ENCODE measurements at places on chromosomes 6 and 20. TPM values are rescaled to one million over a fixed set of nuclear protein-coding genes. Genes with fewer than 3 reads are reported as not detected.

DNA sequence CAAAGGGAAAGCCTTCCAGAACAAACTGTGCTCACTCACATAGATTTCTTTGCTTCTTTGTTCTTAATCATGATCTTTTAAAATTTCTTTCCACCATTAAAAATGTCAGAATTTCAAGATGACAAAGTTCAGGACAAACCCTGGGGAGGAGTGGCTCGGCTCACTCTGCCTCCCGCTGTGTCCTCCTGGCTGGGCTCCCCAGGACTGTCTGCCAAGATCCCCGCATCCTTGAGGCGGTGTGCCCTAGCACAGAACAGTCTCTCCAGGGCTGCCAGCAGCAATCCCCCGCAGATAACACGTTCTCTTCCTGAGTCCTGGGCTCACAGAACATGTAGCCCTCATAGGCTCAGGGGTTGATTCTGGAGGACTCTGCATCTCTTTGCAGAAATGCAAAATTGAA is 98.4 kb upstream of the KCNG1 start:
- no peak for DNase-seq

- no peak for DNase-seq
Measured at GRCh38 chr6:107956181-107956580, 1.8 kb downstream of the SEC63 start.

- peak; percentile 54 for DNase-seq
Measured at GRCh38 chr6:6856538-6857523, 250.9 kb upstream of the RREB1 start.

DNA sequence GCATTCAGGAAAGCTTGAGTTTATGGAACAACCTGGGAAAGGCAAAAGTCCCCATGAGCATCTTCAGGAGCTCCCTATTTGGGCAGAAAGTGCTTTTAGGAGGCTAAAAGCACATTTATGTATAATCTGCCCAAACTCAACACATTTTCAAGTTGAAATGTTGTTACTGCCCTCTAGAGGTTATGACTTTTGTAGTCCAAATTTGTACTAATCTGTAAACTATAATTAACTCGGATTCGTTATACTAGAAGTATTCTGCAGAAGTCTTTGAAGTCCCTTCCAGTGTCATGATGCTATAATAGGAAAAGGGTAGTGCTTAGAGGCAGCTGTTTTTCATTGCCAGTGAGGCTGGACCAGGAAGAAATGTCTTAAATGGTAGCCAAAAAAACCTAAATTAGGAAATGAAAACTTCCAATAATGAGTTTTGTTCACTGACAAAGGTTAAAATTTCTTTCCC is 44.8 kb upstream of the EMILIN3 start:
- no peak for DNase-seq

GRCh38 chr6:95973976-95974375 is 41.8 kb upstream of the FUT9 start:
- no peak for DNase-seq

GRCh38 chr6:115570331-115570730 is 490.4 kb downstream of the FRK start:
- no peak for DNase-seq

DNA sequence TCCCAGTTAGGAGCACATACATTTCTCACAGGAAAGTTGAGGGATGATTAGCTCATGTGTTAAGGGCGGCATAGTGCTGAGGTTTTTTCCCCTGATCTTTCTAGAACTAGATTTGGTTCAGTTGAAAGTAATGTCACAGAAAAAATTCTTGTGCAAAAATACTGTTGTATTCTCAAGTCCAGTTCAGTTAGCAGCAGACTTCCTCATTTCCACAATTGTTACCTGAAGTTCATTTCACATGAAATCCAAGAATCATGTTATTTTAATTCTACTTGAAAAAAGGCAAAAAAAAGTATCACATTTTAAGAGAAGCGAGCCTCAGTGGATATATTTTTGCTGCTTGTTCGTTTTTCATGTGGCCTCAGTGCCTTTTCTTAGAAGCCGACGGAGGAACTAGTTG is 227.8 kb downstream of the TMEM242 start:
- DNase-seq: no peak

GRCh38 chr20:41392871-41393704 is 26.5 kb upstream of the EMILIN3 start:
- DNase-seq: no peak

- DNase-seq: no peak
Measured at GRCh38 chr6:107152638-107153430, 37.5 kb upstream of the BEND3 start.

DNA sequence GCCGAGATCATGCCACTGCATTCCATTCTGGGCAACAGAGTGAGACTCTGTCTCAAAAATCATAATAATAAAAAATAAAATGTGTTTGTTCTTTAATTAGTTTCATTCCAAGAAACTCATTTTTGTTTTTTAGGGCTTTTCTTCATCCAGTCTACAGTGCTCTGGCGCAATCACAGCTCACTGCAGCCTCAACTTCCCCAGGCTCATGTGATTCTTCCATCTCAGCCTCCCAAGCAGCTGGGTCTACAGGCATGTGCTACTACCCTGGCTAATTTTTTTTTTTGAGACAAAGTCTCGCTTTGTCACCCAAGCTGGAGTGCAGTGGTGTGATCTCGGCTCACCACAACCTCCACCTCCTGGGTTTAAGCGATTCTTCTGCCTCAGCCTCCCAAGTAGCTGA is 143.6 kb upstream of the JARID2 start:
- DNase-seq: no peak

GRCh38 chr6:152146385-152146784 is 338.9 kb downstream of the ESR1 start:
- no peak for DNase-seq

GRCh38 chr6:17455919-17456318 is 62.5 kb downstream of the CAP2 start:
- DNase-seq: no peak

DNA sequence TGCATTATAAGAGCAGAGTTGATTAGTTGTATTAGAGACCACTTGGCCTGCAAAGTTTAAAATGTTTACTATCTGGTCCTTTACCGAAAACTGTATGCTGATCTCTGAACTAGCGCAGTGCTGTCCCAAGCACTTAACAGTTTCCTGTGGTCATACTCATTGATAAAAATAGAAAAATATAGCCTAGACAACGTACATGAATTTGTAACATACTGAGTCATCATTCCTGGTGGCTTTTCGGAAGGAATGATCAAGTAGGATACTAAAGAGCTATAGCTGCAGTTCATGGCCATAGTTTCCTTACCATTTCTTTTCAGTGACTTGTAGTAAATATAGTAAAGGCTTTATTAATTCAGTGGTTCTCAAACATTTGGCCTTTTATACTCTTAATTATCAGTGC is 18.4 kb downstream of the TTK start:
- DNase-seq: no peak

DNA sequence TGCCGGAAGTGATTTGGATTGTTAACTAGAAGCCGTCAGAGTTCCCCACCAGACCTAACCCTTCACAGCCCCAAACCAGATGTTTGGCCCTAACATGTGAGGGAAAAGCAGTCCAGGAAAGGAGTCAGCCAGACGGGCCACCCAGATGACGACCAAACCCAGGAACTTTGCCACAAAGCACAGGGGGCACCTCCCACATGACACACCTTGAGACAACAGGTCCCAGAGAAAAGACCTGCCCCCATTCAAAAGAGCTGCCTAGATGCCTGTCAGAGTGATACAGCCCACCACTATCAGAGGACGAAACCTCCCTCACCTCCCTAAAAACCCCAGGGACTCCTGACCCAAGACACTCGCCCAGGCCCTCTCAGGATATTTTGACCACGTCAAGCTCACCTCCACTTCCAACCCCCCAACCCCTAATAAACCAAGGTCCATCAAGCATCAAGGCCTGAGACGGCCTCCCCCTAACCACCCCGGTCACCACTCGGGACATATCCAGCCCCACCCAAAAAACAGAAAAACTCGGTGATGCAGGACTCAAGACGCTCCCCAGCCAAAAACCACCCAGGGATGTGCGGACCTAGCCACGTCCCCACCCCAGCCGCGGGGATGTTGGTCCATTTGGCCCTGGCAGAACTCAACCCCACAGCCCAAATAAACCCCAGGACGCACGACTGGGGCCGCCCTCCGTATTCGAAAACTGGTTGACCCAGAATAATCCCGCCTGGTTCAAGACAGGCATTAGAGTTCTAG is 662 bp downstream of the ZNF343 start:
- DNase-seq: no peak

DNA sequence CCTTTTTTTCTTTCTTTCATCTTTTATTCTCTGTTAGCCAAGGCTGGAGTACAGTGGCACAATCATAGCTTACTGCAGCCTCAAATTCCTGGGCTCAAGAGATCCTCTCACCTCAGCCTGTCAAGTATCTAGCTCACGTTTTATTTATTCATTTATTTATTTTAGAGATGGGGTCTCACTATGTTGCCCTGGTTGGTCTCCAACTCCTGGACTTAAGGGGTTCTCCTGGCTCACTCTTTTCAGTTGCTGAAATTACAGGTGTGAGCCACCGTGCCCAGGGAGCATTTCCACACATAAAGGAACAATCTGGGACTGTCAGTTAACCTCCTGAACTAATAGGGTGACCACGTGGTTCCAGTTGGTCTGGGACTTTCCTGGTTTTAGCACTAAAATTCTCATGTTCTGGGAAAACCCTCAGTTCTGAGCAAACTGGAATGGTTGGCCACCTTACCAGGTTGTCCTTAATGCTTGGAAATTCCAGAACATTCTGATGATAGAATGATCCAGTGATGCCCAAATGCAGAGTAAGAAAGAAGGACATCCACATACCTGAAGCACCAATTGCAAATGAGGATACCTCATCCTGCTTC is 105.5 kb upstream of the ZNF217 start:
- no peak for DNase-seq

DNA sequence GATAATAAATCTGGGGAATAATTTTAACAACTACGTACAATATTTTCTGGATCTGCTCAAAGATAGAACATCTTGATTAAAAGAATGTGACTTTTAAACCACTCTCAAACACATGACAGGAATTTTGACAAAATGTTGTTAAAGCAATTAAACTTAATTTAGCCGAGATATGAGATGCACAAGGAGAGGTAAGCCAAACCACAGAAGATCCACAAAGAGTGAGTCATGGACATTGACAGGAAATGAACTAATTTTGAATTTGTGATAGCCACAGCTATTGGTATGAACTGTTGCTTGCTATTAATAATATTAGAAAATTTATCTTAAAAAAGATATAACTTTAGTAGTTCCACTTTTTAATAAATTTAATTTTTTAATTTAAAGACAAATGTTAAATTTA is 27.8 kb upstream of the VGLL2 start:
- no peak for DNase-seq

GRCh38 chr6:95581073-95581472 is 3.7 kb downstream of the MANEA start:
- no peak for DNase-seq

DNA sequence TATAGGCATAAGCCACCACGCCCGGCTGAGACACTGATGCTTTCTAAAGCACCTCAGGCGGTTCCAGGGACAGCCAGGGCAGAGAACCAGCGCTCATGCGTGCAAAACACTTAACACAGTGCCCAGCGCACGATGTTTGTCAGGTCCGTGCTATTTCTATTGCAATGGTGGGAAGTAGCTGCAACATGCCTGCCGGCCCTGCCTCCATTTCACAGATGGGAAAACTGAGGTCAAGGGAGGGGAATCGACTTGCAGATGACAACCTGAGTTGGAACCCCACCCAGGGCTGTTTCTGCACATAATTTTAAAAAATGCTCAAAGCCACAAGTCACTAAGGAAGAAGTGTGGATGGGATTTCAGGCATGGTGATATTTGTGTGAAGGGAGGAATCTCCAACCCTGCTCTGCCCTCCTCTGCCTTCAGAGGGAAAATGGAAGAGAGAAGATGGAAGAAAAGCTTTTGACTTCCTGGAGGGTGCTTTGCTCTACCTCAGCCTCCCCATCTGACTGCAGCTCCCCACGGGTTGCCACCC is 39.9 kb downstream of the KIAA1755 start:
- DNase-seq: no peak

DNA sequence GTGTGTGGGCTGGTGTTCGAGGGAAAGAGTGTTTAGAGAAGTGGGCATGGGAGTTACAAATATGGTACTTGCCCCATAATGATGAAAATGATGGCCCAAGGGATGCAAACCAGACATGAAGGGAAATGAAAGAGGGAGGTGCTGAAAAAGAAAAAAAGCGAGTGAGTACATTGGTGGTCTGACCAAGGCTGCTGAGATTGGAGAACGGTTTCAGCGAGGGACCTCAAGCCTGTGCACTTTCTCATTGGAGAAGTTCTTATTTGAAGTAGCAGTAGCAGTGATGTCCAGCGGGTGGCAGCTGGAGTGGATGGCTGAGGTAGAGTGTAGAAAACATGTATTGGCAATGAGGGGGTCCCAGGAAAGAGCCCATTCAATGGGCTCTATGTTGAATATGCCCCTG is 54.8 kb downstream of the TNFAIP3 start:
- DNase-seq: no peak

GRCh38 chr6:111973118-111973761 is 80.7 kb upstream of the CCN6 start:
- DNase-seq: peak; percentile 62

- no peak for DNase-seq
Measured at GRCh38 chr6:49730251-49730650, 13.9 kb downstream of the CRISP3 start.

- DNase-seq: no peak
Measured at GRCh38 chr20:31595654-31596411, 9.3 kb upstream of the ID1 start.

GRCh38 chr6:98787435-98787834 is 46.9 kb upstream of the POU3F2 start:
- DNase-seq: no peak

- DNase-seq: peak; percentile 9
Measured at GRCh38 chr6:169725125-169726048, 1.1 kb upstream of the PHF10 start.

DNA sequence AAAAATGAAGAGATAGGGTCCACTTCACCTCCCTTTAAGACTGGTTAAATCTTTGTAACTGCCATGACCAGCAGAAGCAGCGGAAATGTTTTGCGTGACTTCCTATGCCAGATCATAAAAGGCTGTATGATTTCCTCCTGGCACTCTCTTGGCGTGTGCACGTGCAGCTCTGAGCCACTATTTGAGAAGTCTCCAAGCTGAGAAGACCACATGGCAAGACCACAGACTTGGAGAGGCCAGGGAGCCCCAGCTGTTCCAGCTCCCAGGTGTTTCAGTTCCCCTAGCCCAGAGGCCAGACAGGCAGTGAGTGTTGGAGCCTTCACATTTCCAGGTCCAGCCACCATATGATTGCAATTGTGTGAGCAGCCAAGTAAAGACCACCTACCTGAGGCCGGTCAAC is 259.3 kb upstream of the RIN2 start:
- no peak for DNase-seq

GRCh38 chr6:5151955-5152401 is 66.8 kb downstream of the PPP1R3G start:
- DNase-seq: no peak

The EEF1E1 gene
- total RNA-seq: 37.8 TPM

The BAG2 gene
- 7.7 TPM for total RNA-seq

The CENPW gene
- 58.9 TPM for total RNA-seq

The NKAIN2 gene
- total RNA-seq: not detected

The HLA-DPB1 gene
- total RNA-seq: 24.7 TPM

The CRISP3 gene
- not detected for total RNA-seq

The SNAP25 gene
- not detected for total RNA-seq

The SLCO4A1 gene
- 55.2 TPM for total RNA-seq

The LPIN3 gene
- 4.6 TPM for total RNA-seq

The BTN3A1 gene
- 94.0 TPM for total RNA-seq

The BMP6 gene
- total RNA-seq: not detected

The MYCT1 gene
- not detected for total RNA-seq

The EHMT2 gene
- total RNA-seq: 70.4 TPM

The CDH26 gene
- total RNA-seq: 0.47 TPM

The TMEM74B gene
- not detected for total RNA-seq

The DYNLRB1 gene
- 105 TPM for total RNA-seq

The CPXM1 gene
- 0.12 TPM for total RNA-seq

The HLA-DQB1 gene
- total RNA-seq: 24.1 TPM

The FERMT1 gene
- total RNA-seq: not detected

The SRSF12 gene
- not detected for total RNA-seq

Data from activated CD4-positive, alpha-beta T cell treated with anti-CD3 and anti-CD28 coated beads, Interleukin-2, amount 10 ng/mL, durations not matched to agents 7 days and 5 days (primary cell).